ENCODE measurements at places on chromosomes 4 and X. TPM values are rescaled to one million over a fixed set of nuclear protein-coding genes. Genes with fewer than 3 reads are reported as not detected.

- no peak for DNase-seq
These were observed 7.4 kb downstream of the PRPS2 start for GRCh38 chrX:12798601-12799000.

The CPE gene
- not detected for total RNA-seq

GRCh38 chrX:39728852-39729598, 368.7 kb downstream of the BCOR start:
- DNase-seq = no peak

The PIGA gene
- 15.9 TPM for total RNA-seq

The TMEM271 gene
- not detected for total RNA-seq

- DNase-seq = no peak
These were observed 708.8 kb upstream of the GRIA3 start for GRCh38 chrX:122475306-122475705.

The P2RY8 gene
- total RNA-seq = 185 TPM

The STARD8 gene
- 0.25 TPM for total RNA-seq

The RASL11B gene
- not detected for total RNA-seq

The TLR10 gene
- 2.1 TPM for total RNA-seq

GRCh38 chr4:172007889-172008288, 194.7 kb downstream of the GALNTL6 start:
- no peak for DNase-seq

GRCh38 chr4:42632653-42633382, 24.1 kb downstream of the ATP8A1 start:
- DNase-seq = no peak

- no peak for DNase-seq
These were observed 2135.9 kb downstream of the ARAP2 start for GRCh38 chr4:34108391-34108790.

The TIGD4 gene
- total RNA-seq = 0.13 TPM

GRCh38 chr4:186146458-186146857, 42.0 kb downstream of the FAM149A start:
- no peak for DNase-seq

DNA sequence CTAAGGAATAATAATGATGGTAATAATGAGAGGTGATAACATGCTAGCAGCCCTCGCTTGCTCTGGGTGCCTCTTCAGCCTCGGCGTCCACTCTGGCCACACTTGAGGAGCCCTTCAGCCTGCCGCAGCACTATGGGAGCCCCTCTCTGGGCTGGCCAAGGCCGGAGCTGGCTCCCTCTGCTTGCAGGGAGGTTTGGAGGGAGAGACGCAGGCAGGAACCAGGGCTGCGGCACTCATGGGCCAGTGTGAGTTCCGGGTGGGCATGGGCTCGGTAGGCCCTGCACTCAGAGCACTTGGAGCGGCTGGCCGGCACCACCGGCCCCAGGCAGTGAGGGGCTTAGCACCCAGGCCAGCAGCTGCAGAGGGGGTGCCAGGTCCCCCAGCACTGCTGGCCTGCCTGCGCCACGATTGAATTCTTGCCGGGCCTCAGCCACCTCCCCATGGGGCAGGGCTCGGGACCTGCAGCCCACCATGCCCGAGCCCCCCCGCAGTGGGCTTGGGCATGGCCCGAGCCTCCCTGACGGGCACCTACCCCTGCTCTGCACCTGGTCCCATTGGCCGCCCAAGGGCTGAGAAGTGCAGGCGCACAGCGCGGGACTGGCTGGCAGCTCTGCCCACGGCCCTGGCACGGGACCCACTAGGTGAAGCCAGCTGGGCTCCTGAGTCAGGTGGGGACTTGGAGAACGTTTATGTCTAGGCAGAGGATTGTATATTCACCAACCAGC, 7.1 kb upstream of the ADH1C start:
- no peak for DNase-seq

- DNase-seq = no peak
These were observed 876 bp downstream of the KLHL2 start for GRCh38 chr4:165208221-165208652.

Measured in T-cell (primary cell).